ENCODE measurements at places on chromosomes 16 and 17.

DNA sequence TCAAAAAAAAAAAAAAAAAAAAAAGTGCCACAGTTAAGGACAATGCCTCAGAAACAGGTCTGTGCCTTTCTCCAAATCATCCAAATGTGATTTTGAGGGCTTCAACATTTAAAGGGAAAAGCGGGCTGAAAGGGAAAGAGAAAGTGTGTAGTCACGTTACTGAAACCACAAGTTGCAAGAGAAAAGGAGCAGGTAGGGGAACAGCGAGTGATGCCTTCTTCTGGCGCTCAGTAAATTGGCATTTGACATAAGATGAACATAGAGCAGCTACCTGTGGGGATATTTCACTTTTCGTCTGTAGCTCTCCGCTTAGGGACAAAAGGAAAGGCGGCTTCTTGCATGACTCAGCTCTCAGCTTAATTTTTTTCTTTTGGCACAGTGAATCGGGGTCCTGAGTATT lies 11.1 kb downstream of the CMTM2 start:
- no peak for DNase-seq

GRCh38 chr17:40071313-40072039 lies 8.7 kb downstream of the THRA start:
- peak; percentile 19 for DNase-seq

DNA sequence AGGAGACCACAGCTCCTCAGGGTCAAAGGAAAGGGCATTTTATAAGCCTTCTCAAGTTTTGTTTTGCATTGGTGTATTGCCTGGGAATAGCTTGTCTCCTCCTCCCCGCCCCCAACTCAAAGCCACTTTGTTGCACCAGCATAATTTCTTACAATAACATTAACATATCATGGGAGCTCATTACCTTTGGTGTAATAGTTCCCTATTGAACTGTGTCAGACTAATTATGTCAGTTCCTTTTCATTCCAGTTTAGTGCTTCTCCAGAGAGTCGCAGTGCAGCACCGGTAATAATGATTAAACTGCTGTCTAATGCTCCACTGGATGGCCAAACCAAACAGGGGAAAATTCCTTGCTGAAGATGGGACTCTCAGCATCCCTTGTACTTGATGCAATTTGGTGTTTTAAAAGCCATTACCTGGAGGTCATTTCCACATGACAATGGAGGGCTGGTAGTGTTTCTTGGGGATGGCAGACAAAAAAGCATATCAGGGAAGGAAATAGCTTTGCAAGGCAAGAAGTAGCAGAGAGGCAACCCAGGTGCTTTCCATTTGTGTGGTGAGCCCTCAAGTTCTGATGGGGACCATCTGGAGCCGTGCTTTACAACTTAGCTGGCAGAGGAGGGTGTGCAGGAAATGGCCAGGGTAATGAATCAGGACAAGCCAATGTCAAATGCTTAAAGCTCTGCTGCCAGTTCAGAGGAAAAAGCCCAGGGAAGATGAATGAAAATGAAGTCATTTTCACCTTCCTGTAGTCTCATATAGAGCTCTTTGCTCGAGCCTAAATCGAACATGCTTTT lies 91.5 kb upstream of the NLRP1 start:
- DNase-seq: no peak

DNA sequence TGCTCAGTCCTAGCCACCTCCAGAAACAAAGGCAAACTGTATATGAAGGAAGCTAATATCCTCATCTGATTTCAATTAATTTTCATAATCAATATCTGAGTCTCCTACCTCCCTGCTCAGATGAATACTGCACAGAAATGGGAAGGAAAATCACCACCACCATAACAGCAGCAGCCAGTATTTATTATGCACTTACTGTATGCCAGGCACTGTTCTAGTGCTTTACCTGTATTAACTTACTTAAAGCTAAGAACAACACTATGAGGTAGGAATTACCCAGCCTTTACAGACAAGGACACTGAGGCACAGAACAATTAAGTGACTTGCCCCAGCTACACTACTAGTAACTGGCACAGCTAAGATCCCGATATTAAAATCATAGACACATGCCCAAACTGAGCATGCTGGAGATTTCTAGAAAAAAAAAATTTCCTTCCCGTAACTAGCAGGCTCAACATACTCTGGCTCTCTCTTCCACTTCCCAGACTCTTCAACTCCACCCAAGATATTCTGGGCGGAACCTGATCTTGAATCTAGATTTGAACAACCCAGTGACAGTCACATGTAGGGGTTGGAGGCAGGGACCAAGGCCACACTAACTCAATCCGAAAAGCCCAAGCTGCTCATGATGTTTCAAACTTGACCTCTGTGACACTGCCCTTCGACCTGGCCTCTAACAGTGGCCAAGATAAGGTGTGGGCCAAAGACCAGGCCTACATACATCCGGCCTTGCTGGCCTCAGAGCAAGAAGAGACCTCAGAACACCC lies 3.9 kb downstream of the TRIM25 start:
- peak; percentile 61 for DNase-seq

DNA sequence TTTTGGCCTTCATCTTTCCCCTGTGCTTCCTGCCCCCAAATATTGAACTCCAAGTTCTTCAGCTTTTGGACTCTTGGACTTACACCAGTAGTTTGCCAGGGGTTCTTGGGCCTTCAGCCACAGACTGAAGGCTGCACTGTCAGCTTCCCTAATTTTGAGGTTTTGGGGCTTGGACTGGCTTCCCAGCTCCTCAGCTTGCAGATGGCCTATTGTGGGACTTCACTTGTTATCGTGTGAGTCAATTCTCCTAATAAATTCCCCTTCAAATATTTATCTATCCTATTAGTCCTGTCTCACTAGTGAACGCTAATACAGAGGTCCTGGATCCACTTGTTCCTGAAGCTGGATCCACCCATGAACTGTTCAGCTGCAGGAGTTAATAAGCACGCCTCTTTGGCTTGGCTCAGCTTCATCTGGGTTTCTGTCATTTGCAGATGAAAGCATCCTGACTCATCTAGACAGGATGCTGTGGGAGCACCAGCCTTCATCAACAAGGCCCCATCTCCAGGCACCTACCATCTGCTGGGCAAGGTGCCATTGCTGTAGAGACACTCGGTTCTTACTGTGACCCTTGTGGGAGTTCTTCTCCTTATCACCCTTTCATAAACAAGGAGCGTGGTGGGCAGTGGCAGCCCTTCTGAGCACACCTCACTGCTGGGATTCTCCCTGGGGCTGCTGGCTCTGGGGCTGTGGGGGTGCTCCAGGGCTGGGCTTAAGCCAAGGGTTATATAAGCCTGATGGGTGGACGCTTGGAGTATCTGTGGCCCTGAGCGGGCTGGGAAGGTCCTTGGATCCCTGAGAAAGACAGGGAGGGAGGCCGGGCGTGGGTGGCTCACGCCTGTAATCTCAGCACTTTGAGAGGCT lies 23.1 kb downstream of the LAT start:
- peak; percentile 75 for DNase-seq

GRCh38 chr17:49576088-49576916 lies 631 bp downstream of the NXPH3 start:
- DNase-seq: no peak

GRCh38 chr17:63407741-63408330 lies 38.3 kb downstream of the CYB561 start:
- no peak for DNase-seq

- no peak for DNase-seq
Observed at GRCh38 chr16:5220705-5221104, 123.1 kb upstream of the EEF2KMT start.

DNA sequence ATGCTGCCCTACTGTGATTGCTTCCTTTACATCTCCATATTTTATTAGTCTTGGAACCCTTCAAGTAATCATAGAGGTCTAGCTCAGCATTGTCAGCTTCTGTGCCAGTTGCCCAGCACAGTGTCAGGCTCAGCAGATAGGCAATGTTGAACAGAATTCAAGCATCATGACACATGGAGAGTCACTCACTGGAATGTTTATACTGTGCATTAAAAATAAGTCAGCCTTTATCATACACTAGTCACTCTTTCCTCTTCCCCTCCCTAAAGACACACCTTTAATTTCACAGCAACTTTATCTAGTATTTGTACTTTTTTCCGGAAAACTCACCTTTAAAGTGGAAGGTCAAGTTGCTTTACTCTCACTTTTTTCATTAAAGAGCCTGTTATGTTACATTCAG lies 253.8 kb upstream of the CDH11 start:
- no peak for DNase-seq

- DNase-seq: no peak
Observed at GRCh38 chr17:40702271-40702670, 1.3 kb downstream of the KRT24 start.

GRCh38 chr17:40110026-40110845 lies 9.8 kb upstream of the NR1D1 start:
- DNase-seq: no peak

DNA sequence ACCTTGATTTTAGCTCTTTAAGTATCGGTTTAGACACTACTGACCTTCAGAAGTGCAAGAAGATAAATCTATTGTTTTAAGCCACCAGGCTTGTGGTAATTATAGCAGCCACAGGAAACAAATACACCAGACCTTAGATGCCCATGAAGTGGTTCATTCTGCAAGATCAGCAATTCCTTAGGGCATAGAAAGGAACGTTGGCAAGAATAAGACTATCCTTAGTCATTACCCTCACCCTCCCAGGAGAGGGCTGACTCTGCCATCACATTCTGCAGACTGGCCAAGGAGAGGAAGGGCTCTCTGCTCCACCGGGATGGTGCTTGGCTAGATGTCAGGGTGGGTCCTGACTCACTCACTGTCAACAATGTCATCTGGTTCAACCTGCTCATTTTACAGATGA lies 14.1 kb upstream of the NDEL1 start:
- peak; percentile 30 for DNase-seq

GRCh38 chr17:12731839-12732238 lies 57.5 kb upstream of the ARHGAP44 start:
- DNase-seq: no peak

DNA sequence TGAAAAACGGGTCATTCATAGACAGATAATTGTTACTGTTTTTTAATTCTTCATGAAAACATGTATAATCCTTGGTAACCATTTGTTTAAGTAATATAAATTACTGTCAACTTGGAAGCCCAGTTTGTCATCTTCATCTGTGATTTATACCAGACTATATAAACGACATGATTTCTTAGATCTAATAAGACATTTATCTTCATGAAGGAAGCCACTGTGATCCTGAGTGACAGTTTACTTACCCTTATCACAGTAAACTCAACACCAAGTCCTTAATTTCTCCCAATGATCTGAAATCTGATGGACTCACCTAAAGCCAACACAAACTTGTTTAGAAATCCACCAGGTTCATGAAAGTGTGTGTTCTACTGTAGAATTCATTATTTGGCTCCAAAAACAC lies 91.3 kb downstream of the SKAP1 start:
- DNase-seq: no peak

- DNase-seq: peak; percentile 51
Observed at GRCh38 chr17:64920419-64921172, 1.3 kb upstream of the LRRC37A3 start.

- DNase-seq: no peak
Observed at GRCh38 chr17:76685366-76685765, 25.4 kb downstream of the MXRA7 start.

DNA sequence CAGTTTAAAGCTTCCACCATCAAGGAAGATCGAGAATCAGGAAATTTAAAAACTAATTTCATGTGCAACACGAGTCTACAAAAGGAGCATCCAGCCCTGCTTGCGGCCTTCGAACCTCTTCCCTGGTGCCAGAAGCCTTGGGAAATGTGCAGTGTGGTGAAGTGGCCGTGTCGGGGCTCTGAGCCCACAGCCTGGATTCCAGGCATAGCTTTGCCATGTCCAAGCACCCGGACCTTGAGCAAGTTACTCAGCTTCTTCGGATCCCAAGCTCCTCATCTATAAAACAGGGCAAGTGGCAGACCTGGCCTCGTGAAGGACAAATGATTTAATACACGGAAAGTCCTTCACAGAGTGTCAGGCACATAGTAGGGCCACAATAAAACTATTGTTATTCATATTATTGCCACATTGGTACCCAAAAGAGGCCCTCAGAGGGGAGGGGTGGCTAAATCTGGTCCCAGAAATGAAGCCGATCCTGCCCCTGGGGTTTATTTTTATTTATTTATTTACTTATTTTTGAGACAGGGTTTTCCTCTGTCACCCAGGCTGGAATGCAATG lies 34.8 kb downstream of the COTL1 start:
- no peak for DNase-seq

GRCh38 chr16:66474750-66475199 lies 47.7 kb downstream of the BEAN1 start:
- DNase-seq: peak; percentile 71

DNA sequence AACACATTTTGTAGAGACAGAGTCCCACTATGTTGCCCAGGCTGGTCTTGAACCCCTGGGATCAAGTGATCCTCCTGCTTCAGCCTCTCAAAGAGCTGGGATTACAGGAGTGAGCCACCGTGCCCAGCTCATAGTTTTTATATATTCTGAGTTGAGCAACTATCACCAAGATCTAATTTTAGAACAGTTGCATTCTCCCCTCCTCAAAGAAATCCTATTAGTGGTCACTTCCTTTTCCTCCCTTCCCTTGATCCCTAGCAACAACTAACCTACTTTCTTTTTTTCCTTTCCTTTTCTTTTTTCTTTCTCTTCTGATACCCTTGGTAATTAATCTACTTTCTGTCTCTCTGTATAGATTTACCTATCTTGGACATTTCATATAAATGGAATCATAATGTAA lies 61.5 kb upstream of the B4GALNT2 start:
- DNase-seq: no peak

- no peak for DNase-seq
Observed at GRCh38 chr16:27085182-27085581, 18.5 kb downstream of the C16orf82 start.

DNA sequence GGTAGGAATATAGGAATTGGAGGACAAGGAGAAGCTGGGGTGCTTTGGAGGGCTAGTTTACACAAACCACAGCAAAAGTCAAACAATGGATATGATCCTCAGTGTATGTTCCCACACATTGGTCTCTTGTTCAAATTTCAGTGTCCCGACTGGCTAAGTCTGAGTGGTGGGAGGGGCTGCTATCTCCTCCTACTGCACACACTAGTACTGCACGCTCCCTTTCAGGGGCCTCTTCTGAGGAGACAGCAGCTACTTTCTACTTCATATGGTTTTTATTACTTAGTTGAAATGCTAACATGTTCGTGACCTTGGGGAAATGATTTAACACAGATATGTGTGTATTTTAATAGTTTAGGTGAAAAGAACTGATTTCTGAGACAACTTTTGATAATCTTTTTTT lies 18.8 kb upstream of the KRT10 start:
- DNase-seq: no peak

- DNase-seq: no peak
Observed at GRCh38 chr16:17374668-17375255, 96.0 kb downstream of the XYLT1 start.

GRCh38 chr17:5701381-5701780 lies 117.1 kb upstream of the NLRP1 start:
- no peak for DNase-seq

- DNase-seq: no peak
Observed at GRCh38 chr17:46948544-46948943, 25.6 kb downstream of the GOSR2 start.
